ENCODE measurements at places on chromosomes 5 and 9.
A peak's percentile ranks its signal among the peaks of the same experiment; 100 is the strongest.

GRCh38 chr5:154830596-154830995 is 19.8 kb downstream of the FAXDC2 start:
- DNase-seq = no peak

DNA sequence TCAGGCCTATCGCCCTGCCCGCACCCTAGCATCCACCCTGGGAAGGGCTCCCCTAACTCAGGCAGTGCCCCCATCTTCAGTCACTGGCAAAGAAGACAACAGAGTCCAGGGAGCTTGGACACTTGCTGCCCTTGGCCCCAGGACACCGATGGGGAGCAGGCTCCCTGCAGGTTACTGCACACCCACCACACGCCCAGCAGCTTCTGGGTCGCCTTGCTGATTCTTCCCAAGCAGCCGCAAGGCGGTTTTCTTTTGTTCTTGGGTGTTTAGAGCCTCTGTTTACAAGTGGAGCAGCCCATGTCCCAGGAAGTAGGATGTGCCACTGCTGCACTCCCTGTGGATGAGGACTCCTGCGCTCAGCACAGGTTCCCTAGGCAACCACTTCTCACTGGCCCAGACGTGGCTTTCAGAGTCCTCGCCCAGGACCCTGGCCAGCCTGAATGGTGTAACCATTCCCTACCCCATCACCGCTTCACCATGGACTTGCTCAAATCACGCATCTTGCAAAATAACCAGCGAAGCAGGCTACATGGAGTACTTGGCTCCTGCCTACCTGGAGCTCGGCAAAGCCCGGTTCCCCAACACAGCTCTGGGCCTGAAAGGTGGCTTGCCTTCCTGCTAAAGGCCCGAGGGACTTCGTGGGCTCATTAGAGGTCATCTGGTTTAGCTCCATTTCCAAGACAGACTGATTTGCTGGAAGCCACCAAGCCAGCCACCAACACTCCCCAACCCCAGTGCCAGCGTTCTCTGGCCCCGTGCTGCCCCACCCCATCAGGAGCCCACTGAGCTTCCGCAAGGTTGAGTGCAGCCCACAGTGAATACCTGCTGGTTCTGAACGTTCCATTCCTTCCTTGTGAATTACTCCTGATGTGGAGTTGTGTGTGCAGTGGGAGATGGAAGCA is 60.0 kb downstream of the PSMB7 start:
- DNase-seq = no peak

- DNase-seq = no peak
Measured at GRCh38 chr9:76419782-76420380, 25.7 kb upstream of the RFK start.

GRCh38 chr9:82116556-82116955 is 128.0 kb downstream of the SPATA31D1 start:
- no peak for DNase-seq

DNA sequence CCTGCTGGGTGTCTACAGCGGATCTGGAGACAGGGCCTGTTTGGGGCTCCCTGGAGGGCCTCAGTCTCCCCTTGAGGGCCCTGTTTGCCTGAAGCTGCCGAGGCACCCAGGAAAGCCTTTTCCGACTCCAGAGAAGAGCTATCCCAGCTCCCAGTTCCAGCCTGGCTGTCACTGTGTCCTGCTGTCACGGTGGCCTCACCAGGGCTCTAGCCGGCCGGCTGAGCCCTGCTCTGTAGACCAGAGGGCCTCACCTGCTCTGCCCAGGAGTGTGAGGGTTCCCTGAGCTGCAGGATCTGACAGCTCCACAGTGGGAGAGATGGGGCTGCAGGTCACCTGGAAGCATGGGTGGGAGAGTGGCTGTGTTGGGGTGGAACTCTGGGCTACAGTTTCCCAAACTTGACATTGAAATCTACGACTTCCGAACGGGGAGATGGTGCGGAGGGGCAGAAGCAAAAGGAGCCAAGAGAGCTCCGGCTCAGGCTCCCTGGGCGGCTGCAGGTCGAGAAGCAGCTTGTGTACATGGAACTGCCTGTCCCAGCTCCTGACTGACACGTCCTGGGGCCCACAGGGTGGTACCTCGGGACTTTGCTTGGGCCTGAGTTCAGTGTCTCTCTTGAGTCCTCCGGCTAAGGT is 94.9 kb downstream of the CACNA1B start:
- no peak for DNase-seq

- no peak for DNase-seq
Measured at GRCh38 chr5:16600946-16601345, 15.9 kb downstream of the RETREG1 start.

DNA sequence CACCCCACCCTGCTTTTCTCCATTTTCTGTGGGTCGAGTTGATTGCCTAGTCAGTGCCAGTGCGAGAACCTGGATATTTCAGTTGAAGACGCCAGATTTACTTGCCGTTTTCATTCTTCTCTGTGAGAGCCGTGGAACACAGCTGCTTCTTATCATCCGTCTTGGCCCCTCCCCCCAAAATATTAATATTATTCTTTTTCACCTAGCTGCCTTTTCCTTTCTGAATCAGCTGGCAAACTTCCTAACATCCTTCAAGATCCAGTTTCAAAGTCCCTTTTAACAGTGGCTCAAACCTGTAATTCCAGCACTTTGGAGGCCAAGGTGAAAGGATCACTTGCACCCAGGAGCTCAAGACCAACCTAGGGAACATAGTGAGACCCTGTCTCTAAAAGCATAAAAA is 117.1 kb upstream of the RASA1 start:
- DNase-seq = no peak

- DNase-seq = no peak
Measured at GRCh38 chr9:137044037-137044436, 1.9 kb downstream of the NPDC1 start.

DNA sequence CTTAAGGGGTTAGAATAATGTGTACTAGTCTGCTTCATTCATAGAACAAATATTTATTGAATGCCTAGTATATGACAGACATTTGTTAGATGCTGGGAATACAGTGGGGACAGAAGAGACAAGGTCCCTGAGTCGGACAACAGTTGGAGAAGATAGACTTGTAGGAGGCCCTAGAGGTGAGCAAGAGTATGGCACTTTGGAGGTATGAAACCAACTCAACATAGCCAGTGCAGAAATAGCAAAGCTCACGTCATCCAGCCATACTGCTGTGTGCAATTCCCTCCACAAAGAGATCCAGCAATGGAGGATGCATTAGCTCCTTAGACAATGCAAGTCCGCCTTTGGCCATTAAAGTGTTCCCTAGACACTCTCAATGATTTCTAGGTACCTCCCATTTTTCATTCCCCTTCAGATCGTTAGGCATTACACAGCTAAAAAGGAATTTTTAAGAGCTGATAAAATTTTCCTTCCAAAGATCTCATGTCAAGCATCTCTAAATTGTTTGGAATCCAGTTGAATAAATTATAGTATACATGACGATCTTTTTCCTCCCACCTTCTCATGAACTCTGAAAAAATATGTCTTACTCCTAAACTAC is 1949.6 kb upstream of the WWC1 start:
- DNase-seq = no peak

DNA sequence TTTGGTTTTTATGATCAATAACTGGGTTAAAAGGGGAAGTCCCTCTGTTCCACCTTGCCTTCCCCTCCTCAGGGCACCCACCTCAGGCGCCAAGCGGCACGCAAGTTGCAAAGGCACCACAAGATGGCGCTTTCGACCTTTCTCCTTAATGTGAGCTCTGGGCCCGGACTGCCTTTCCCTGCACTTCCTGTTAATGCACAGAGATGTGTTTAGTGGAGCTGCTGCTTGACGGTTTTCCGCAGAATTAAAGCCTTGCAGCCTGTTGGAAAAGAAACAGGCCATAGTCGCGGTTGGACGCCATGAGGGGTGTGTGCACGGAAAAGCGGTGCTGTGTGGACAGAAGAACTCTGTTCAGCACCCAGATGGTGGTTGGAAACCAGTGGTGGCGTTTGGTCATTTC is 17.9 kb downstream of the CXCL14 start:
- peak; percentile 69 for DNase-seq

DNA sequence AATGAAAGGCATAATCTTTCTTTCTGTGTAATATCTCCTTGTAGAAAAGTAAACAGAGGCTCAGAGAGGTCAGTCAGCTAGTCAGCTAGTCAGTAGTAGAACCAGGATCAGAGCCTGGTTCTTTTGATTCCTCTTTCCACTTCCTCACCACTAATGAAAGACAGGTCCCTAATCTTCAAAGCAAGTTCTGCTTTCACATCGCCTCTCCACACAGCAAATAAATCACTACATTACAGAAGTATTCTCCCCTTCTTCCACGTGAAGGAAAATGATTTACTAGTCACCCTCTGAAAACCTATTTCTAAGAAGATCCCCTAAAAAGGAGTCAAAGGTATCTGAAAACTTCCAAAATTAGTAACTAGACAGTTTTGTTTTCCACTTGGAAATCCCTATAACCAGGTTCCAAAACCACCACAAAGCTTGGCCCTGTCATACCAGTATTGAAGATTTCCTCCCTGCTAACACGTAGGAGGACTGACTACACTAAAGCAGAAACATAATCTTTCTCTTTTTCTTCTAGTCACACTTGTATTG is 140.5 kb upstream of the TARS1 start:
- DNase-seq = no peak

- DNase-seq = no peak
Measured at GRCh38 chr9:20508242-20508641, 114.1 kb downstream of the MLLT3 start.

- no peak for DNase-seq
Measured at GRCh38 chr5:168674893-168675482, 95.8 kb upstream of the PANK3 start.

GRCh38 chr5:157559301-157559700 is 16.3 kb downstream of the ADAM19 start:
- no peak for DNase-seq

- DNase-seq = no peak
Measured at GRCh38 chr5:59094864-59095263, 512.0 kb downstream of the RAB3C start.

DNA sequence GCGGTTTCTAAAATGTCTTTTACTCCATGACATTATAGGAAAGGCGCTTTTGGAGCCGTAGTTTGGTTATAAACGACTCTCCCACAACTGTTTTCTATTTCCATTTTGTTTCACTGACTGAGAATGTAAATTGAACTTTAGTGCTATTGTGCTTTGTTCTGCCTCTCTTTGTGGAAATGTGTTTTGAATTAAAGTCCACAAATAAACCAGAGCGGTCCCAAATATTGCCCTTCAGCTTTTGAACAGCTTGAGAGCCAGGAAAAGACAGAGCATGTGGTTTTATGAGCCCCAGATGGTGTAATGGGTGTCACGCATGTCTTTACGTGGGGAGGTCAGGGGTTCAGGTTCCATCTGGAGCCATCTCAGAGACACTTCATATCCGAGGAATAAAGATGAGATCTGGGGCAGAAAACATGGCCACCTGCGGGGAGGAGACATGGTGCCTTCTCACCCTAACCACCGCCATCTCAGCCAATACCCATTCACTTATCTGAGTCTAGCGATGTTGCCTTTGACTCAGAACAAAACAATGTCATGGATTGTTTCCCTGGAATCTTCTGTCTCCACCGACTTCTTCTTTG is 42.5 kb upstream of the ROR2 start:
- no peak for DNase-seq

- DNase-seq = no peak
Measured at GRCh38 chr9:76463211-76463610, 4.2 kb downstream of the GCNT1 start.

DNA sequence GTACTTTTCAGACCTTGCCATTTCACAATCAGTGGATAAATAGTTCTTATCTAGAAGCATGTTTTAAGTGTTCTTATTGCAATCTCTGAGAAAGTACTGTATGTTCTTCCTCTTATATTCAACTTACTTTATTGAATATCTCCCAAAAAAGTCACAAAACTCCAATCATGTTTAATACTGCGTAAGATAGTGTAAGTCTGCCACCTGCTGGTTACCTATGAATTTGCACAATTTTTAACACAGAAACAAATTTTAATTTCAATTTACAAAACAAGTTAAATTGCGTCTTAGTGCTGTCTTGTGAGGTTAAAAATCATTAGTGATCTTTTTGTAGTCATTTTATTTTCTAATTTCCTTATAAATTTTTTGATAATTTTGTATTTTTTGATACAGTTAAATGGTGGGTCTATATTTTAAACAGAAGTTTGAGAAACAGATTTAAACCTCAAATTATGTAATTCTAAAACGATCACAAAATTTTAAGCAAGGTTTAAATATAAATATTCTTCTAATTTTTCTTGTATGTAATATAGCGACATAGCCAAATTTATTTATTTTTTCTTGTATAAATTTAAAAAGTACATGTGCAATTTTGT is 115.8 kb downstream of the EMB start:
- no peak for DNase-seq

DNA sequence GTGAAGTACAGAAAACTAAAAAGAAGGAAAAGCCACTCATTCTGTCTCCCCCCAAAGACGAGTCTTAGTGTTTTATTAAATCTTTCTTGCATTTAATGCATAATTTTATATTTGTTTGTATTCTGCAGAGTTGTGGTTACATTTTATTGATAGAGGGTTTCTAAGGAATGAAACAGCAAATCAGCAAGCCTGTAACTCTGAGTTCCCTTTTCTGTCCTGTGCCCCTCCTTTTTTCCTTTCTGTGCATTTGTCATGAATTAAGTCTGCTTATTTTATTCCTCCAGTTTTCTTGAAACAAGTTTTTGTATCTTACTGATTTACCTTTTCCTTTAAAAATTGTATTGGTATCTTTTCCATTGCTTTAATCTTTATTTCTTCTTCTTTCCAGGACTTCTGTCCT is 132.8 kb downstream of the MUSK start:
- DNase-seq = no peak

DNA sequence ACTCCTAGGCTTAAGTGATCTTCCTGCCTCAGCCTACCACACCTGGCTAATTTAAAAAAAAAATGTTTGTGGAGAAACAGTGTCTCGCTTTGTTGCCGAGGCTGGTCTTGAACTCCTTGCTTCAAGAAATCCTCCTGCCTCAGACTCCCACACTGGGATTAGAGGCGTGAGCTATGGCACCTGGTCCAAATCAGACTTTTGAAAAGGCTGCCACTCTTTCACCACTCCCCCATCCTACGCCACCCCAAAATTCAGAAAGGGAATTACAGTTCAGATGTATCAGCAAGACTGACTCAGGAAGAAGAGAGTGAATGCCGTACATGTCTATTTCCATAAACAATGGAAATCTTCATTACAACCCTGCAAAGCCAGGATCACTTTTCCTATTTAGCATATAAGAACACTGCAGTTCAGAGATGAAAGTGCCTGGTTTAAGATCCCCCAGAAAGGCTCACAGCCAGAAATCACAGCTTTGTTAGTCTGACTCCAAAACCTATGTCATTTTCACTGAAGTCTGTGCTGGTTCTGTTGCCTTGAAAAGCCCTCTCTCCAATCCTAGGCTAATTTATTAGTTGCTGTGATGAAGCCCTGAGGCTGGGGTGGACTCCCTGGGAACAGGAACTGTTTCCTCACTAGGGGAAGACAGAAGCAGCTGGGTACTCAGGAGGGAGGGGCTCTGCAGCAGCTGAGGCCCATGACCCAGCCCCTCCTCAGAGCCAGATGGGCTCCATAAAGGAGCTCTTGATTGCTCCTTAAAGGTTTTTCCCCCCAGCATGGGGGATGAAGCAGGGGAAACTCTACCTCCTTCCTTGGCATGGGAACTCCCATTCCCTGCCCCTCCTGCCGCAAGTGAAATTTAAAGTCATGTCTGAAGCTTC is 3.1 kb downstream of the FBLL1 start:
- no peak for DNase-seq
